ENCODE measurements at places on chromosomes 2 and 18. TPM values are rescaled to one million over a fixed set of nuclear protein-coding genes. Genes with fewer than 3 reads are reported as not detected.
A peak's percentile ranks its signal among the peaks of the same experiment; 100 is the strongest.

DNA sequence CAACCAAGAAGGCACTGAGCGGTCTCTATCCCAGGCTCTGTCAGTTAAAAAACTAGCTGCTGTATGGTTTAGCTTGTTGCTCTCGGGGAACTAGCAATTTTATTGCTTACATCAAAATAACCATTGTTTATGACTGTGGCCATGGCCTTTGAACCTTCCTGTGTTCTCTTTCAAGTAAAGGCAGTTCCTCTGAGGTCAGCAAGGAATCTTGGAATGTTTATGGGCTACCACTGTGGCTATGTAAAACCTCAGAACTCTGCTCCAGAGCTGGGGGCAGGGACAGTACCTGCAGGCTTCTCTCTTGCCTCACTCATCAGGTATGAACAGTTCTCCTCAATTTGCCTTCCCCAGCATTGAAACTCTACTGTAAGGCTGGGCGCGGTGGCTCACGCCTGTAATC, 416.0 kb upstream of the NETO1 start:
- DNase-seq, result no peak

DNA sequence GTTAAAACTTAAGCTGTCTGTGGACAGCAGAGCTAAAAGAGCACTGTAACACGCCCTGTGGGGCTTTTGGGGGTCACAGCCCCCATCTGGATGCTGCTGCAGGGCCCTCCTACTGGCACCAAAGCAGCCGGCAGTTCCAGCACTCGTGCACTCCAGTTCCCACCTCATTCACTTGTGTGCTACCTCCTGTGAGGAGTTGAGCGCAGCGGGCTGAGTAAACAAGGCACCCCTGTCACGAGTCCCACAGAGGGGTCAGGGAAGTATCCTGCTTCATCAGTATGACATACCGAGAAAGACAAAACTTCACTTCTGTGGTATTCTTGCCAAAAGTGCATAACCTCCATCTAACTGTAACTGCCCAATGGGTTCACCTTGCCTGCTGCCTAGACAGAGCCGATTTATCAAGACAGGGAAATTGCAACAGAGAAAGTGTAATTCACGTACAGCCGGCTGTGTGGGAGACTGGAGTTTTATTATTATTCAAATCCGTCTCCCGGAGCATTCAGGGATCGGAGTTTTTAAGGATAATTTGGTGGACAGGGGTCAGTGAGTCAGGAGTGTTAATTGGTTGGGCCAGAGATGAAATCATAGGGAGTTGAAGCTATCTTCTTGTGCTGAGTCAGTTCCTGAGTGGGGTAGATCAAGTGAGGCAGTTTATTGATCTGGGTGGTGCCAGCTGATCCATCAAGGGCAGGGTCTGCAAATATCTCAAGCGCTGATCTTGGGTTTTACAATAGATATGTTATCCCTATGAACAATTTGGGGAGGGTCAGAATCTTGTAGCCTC, 41.6 kb downstream of the TMEM17 start:
- no peak for DNase-seq

The SLC11A1 gene
- 0.19 TPM for total RNA-seq

- DNase-seq, result no peak
Observed at GRCh38 chr18:11497585-11497984, 111.8 kb upstream of the SLC35G4 start.

DNA sequence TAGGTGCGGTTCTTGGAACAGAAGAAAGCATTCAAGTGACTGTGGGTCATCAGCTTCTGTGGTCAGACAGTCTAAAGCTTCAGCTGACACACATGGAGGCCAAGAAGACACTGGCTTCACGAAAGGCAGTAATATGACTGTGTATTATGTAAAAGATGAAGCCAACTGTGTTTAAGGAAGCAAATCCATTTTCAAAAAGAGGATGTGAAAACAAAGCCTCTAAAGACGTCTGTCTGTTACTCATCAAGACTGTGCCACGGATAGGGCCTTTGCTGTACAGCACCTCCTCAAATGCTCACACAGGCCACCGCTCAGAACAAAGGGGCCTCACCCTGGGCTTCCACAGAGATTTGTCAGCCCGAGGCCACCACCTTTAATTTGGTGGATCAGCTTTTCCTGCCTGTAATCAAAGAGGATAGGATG, 21.1 kb upstream of the TMEM163 start:
- DNase-seq, result no peak

The RAD51AP2 gene
- total RNA-seq, result not detected

DNA sequence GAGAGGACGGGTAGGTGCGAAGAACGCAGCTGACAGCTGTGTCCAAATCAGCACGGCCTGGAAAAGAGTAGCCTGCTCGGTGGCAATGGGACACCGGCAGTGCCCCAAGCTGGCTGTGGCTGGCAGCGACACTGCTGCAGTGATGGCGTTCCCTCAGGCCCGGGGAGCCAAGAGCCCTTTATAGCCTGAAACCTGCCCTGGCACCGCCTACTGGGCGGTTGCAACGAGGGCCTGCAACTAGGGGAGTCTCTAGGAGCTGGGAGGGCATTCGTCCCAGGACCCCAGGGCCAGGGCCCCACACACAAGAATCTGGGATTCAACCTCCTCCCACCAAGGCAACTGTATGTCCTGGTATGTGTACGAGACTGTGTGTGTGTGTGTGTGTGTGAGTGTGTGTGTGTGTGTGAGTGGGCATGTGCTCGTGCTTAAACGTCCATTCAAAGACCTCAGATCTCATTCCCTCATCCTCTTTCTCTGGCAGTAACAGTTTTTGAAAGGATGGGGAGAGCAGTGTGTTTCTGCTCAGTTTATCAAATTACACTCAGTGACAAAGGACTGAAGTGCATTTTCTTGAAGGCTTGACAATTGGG, 6.8 kb upstream of the CYP26B1 start:
- DNase-seq, result no peak

GRCh38 chr2:51534166-51534565, 502.2 kb upstream of the NRXN1 start:
- no peak for DNase-seq

DNA sequence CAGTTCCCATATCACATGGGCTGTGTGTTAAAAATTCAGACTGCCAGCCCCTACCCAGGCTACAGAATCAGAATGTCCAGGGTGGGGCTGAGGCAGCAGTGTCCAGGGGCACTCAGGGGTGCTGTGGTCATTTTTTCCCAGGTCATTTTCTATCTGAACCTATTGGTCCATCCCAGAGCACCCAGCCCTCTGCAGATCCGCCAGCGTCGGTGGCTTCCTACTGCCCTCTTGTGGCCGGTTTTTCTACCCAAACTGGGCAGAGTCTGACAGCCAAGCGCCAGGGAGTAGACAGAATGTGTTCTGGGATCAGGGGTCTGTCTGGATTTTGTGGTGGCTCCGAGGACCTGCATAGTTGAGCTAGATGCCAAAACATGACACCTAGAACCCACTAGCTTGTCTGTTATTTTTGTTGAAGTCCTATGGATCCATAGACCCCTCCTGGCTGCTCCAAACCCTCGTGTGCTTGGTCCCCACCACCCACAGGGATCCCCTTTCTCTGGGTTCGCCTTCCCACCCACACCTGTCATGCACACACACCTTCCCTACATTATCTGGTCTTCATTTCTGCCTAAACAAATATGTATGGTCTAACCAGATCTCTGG, 34.1 kb upstream of the RMDN2 start:
- DNase-seq, result peak; percentile 88

- DNase-seq, result no peak
Observed at GRCh38 chr18:1648712-1649111, 744.0 kb downstream of the ADCYAP1 start.

- DNase-seq, result peak; percentile 83
Observed at GRCh38 chr2:207352978-207353671, 176.6 kb upstream of the CREB1 start.

DNA sequence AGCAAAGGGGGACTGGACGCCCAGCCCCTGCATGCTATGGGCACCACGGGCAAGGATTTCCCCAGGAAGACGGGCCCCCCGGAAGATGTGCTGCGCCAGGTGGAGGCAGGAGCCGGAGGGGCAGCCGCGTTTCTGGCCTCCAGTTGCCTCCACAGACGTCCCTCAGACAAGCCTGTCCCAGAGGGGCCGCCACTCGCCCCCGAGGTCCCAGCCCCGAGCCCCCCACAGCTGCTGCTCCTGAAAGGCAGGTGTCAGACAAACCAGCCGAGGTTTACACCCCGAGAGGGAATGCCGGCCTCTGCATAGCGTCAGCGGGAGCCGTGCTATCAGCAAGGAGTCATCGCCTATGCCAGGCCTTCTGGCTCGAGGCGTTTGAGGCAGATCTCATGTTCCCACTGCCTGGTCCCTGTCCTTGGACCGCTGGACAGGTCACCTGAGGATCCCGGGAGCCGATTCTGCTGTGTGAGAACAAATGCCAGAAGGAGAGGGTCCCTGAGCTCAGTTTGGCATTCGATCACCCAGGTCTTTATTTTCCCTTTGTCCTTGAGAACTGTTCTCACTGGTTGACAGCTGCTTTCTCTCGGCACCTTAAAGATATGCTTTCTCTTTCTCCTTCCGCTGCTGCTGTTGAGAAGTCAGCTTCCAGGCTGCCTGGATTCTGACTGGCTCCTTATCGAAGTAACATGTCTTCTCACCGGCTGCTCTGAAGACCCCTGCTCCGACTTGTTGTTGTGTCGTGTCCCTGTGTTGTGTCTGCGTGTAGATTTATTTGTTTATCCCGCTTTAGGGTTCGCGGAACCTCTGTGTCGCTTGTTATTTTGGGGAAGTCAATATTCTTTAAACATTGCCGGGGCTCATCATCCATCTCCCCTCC, 20.6 kb downstream of the CROCC2 start:
- DNase-seq, result no peak

The SP9 gene
- total RNA-seq, result not detected

The UGT1A8 gene
- not detected for total RNA-seq

DNA sequence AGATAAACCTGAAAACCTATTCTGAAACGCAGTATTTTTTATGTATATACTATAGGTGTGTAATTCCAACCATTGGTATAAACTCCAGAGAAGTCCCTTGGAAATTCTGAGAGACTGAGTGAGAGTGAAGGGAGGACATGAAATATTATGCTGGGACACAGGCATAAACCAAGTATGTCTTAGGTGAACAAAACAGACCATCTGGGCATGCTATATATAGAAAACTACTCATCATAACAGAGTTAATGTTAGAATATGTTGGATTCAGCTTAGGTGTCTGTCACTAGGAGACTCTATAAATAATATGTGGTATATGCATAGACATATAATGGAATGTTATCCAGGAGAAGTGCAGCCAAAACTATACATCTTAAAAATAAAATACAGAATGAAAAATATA, 282.6 kb downstream of the LRP1B start:
- no peak for DNase-seq

DNA sequence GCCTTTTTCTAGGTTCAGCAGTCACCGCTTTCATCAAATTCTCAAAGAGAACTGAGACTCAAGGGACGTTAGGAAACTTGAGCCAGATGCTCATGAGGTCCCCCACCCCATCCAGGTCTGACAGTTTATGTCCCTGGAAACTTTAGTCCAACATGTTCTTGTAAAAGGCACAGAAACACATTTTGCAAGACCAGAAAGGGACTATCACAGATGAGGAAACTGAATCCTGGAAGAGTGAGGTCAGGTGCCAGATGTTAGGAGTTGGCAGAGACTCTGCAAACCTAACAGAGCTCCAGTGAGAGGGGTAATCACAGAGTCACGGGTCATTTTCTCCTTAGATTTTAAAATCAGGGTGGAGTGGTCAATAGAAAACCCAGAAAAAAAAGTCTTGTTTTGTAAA, 76.6 kb downstream of the RDH14 start:
- DNase-seq, result no peak

GRCh38 chr2:152571048-152571766, 146.1 kb downstream of the PRPF40A start:
- DNase-seq, result no peak

DNA sequence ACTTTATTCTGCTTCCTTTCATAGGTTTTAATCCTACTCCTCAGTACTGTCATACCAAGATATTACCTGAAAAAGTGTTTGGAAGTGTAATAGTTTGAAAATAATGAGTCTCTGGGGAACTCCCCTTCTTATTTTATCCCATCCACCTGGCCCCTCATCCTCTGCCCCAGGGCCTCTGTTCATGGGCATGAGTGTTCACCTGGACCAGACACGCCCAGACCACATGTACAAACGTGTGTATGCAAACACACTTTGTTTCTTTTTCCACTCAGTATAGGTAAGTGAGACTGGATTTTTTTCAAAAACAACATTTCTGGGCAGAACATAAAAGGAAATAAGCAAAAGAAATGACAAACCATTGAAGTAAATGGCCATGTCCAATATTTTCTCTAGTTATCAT, 62.1 kb upstream of the THSD7B start:
- no peak for DNase-seq

DNA sequence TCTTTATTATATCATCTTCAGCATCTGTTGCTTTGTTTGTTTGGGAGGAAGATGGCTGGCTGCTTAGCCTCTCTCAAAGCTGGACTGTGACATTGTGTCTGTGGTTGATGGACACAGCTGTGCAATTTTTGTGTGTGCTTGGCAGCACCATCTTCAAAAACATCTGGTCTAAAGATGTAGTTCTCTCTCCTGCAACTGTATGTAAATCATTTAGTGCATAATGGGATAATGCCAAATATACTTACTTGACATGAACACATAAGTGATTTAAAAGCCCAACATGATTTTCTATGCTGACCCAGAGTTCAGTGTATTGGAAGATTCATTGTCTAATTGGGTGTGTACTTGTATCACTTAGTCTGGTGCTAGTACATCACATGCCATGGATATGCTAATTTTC, 112.2 kb downstream of the MAP4K4 start:
- DNase-seq, result no peak

- DNase-seq, result no peak
Observed at GRCh38 chr2:28590496-28591301, 94.8 kb downstream of the PLB1 start.

The SERPINB2 gene
- not detected for total RNA-seq

The LIPG gene
- total RNA-seq, result 0.57 TPM
